Pulmonary artery endothelial cell (primary cell): ENCODE measurements at places on chromosomes 11 and 22. TPM values are rescaled to one million over a fixed set of nuclear protein-coding genes. Genes with fewer than 3 reads are reported as not detected.

The MAJIN gene
- not detected in 2 replicates for total RNA-seq

The IRAG1 gene
- 0.13 and 0.25 TPM in 2 replicates for total RNA-seq

DNA sequence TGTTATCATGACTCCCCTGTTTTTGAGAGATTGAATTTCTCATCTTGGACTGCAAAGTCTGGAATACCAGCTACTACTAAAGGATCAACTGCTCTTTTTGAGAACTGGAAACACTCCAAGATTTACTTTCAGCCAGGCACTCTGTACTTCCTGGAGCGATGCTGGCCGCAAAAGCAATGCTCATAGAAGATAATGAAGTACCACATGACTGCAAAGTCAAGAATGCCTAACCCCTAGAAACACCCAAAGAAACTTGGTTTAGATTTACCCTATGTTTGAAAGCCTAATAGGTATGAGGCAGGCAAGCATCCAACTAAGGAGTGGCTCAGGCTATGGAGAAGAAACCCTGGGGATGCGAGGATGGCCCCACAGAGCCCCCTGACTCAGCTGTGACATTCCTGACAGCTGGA lies 47.7 kb upstream of the ARHGAP20 start:
- DNase-seq, result no peak

DNA sequence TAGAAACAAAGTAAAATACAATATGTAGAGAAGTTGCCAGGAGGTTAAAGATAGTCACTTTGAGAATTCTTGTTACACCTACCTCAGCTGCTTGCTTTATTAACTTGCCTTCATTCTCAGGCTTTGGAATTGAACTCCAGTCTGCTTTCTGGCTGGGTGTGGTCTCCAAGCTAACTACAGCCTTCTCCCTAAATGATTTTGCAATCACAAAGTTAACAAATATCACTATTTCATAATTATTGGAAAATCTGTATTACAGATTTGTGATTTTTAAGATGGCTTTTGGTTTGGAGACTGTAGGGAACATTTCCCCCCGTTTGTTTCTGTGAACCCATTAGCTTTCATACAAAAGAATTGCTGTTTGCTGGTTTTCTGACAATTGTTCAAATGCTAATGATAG lies 2.2 kb downstream of the PLAAT5 start:
- no peak for DNase-seq

DNA sequence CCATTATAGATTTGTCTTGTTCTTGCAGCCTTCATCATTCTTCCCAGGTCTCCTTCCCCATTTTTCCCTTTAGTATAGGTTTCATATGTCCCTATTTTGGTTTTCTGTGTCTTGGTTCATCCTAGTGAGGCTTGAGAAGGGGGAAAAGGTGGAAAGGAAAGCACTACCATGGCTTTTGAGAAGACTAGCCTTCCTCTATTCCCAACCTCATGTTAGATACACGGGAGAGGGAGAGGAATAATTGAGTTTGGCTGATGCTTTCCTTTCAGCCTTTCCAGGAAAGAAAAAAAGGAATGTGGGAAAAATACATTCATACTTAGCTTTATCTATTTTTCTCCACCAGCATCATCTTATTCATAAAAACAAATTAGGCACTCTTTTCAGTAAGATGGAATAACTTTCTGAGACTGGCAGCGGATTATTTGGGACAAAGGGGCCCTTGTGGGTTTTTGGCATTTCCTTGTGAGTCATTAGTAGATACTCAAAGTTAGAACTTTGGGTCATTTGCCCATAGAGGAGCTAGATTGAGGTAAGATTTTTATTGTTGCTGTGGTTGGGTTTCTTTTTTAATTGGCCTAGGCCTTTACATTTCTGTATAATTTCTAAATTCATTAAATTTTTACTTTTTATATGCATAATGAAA lies 23.8 kb downstream of the CAPRIN1 start:
- DNase-seq, result no peak

GRCh38 chr11:104731890-104732289 lies 166.4 kb downstream of the CASP12 start:
- no peak for DNase-seq
